ENCODE measurements at places on chromosomes 7 and 10.

DNA sequence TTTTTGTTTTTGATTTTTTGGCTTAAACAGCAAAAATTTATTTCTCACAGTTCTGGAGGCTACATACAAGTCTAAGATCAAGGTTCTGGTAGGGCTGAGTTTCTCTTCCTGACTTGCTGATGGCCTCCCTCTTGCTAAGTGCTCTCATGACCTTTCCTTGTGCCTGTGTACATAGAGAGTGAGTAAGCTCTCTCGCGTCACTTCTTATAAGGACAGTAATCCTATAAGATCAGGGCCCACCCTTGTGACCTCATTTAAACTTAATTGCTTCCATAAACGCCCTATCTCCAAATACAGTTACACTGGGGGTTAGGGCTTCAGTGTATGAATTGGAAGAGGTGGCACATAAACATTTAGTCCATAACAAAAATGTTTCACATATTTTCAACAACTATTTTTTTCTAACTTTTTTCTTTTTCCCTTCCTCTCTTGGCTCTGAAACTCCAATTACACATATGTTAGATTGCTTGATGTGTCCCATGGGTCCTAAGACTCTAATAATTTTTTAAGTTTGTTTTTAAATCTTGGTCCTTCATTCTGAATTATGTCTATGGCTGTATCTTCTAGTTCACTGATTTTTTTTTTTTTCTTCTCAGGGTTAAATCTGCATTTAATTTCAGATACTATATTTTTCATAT, 149.8 kb downstream of the HBP1 start:
- DNase-seq = no peak

- DNase-seq = no peak
Observed at GRCh38 chr7:133530682-133531081, 277.8 kb downstream of the EXOC4 start.

- no peak for DNase-seq
Observed at GRCh38 chr10:26494018-26494417, 55.9 kb downstream of the APBB1IP start.

- no peak for DNase-seq
Observed at GRCh38 chr10:126380352-126381076, 7.8 kb downstream of the ADAM12 start.

DNA sequence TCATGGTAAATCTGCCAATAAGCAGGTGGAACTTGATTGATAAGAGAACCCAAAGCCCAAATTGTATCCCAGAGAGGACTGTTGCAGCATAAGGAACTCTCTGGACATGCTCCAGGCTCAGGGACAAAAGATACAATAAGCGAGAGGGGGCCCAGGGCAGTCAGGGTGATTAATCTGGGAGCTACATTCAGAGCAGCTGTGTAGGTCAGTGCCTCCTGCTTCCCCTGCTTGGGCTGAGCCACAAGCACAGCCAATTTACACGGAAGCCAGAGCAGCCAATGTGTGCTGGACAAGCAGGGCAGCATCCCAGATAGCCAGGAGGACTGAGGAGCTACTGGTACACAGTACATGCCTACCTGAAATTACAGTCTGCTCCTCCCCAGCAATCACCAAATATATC, 24.2 kb downstream of the MYPN start:
- DNase-seq = no peak

GRCh38 chr10:104142081-104142480, 20.1 kb downstream of the SFR1 start:
- no peak for DNase-seq

DNA sequence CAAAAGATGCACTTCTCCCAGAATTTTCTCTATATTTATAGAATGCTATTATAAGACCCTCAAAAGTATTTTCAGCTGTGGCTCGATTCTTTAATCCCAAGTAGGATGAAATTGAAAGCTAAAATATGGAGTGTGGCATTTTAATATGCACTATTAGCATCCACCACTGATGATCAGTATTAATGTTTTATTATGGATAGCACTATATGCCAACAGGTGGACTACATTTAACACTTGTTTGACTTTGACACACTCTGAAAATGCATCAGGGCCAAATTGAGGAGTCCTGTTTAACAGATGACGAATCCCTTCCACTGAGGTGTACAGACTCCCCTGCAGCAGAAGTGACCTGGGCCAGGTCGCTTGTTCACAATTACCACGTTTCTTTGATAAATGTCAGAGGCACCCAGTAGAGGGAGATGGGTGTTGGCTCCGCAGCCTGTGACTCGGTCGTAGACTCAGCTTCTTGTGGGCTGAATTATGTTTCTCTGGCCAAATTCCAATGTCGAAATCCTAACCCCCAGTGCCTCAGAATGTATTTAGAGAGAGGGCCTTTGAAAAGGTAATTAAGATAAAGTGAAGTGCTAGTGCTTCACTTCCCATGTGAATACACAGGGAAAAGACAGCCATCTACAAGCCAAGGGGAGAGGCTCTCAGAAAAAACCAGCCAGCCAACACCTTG, 48.1 kb downstream of the WIPF3 start:
- no peak for DNase-seq

DNA sequence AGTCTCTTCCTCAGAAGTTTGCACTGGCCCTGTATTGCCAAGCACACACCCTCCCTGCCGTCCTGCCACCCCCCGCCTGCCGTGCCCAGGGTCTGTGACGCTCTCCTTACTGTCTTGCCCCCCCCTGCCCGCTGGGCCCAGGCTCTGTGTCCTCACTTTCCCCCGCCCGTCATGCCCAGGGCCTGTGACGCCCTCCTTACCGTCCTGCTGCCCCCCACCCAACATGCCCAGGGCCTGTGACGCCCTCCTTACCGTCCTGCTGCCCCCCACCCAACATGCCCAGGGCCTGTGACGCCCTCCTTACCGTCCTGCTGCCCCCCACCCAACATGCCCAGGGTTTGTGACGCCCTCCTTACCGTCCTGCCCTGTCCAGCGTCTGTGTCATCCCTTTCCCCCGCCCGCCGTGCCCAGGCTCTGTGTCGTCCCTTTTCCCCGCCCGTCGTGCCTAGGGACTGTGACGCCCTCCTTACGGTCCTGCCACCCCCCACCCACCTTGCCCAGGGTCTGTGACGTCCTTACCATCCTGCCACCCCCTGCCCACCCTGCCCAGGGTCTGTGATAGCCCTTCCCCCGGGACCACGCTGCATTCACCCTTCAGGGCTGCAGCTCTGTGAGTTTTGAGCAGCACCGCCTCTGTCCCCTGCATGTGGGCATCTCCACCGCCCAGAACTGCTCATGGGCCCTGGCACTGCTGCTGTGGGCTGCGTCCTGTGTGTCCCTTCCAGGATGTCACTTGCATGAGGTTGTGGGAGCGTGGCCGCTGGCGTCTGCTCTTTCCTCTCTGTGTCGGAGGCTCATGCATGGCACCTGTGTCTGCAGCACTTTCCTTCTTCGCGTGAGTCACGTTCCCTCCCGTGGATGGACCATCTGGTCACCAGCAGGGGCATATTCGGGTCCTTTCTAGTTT, 19.3 kb upstream of the PRKAR1B start:
- DNase-seq = no peak

DNA sequence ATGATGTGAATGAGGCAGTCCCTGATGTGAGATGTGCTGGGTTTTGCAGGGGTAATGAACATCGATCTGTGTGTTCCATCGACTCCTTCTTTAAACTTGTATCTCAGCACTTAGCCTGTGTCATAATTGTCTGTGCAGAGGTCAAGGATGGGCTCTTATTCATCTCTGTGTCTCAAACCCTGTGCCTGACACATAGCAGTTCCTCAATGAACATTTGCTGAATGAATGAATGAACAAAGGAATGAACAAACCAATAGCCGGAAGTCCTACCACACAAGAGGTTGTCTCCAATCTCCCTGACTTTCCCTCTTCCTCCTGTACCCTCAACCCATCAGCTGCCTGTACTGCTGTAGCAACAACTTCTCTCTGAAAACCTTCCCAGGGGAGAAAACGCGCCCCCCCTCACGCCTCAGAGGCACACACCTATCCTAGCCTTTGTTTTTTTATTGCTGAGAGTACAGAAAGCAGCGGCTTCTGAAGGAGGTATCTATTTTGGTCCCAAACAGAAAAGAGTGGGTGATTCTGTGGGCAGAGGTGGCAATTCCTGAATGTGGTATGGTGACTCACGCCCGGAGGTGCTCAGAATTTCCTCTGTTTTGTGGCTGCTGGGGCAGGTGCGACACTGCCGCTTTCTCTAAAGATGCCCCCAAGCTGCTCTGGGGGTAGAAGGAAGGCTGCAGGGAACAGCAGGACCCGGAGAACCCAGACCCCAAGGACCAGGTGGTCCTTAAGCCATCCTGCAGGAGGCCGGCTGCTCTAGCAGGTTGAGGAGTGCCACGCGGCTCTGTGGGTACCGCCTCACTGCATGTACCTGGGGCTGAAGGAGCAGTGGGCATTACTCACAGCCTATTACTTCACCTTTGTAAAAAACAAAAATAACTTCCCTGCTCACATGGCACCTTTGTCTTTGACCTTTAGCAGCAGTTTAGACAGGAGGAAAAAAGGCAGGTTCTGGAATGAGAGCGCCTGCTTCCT, 9.6 kb downstream of the IL2RA start:
- no peak for DNase-seq

All from neural crest cell (in vitro differentiated cells).